ENCODE measurements at places on chromosomes 7 and 10.

GRCh38 chr7:15915686-15916293 is 229.3 kb upstream of the MEOX2 start:
- DNase-seq: no peak

- no peak for DNase-seq
Observed at GRCh38 chr10:121615836-121616235, 17.6 kb upstream of the FGFR2 start.

DNA sequence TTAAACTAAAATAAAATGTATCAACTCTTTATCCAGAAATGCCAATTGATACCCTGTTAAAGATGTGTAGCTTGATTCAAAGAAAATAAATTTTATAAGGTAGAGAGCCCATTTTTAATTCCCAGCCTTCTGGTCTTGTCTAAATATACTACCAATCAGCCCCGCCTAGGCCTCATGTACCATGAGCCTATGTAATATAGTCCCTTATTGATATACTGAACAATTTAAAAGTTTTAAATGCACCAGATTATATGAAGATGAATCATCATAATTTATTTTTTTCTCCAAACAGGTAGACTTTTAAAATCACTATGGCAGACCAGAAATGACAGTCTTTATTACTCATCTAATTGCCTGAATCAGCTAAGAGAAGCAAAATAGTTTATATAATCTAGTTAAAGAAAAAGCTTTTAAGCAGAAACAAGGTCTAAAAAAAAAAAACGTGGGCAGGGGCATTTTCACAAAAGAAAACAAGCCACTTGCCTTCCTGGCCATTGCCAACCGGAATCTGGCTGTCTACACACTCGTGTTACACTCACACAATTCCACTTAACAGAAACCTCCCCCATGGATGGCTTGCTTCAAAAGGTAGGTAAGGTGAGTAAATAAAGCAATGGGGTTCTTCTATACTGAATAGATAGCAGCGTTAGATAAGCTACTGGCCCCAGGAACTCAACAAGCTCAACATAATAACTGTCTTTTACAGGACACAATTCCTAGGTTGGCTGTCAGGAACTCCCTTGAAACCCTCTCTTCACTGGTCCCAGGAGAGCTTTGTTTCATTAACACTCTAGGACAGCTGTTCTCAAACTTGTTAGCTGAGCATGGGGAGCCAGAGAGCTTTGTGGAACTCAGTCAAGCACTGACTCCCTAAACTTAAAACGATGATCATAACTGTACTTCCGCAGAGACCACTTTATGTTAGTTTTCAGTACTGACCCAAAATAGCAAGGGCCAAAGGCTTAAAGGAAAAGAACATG is 37.2 kb downstream of the RAPGEF5 start:
- DNase-seq: no peak

GRCh38 chr7:69342154-69342884 is 256.0 kb upstream of the AUTS2 start:
- no peak for DNase-seq

DNA sequence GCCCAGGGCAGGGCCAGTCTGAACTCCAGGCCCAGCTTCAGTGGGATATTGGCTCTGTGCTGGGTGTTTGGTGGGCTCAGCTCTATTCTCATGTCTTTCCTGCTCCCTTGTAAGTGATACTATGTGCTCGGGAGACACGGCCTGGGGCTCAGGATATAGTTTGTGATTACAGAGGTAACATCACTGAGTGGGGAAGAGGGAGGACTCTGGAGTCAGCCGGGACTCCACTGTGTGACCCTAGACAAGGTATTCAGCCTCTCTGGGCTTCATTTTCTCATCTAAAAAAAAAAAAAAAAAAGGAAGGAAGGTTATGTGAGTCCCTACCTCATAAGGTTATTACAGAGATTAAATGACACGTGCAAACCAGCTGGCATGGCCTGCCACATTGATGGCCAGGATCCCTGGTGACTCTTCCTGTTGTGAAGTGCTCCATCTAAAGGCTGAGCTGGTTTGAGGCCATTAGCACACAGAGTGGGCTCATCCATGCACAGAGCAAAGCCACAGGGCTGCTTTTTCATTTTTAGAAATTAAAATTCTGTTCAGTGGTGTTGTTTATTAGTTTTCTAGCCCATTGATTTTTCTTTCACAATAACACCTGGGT is 15.7 kb downstream of the SLC13A4 start:
- DNase-seq: no peak

- DNase-seq: no peak
Observed at GRCh38 chr10:122143238-122143841, 127.8 kb upstream of the BTBD16 start.

DNA sequence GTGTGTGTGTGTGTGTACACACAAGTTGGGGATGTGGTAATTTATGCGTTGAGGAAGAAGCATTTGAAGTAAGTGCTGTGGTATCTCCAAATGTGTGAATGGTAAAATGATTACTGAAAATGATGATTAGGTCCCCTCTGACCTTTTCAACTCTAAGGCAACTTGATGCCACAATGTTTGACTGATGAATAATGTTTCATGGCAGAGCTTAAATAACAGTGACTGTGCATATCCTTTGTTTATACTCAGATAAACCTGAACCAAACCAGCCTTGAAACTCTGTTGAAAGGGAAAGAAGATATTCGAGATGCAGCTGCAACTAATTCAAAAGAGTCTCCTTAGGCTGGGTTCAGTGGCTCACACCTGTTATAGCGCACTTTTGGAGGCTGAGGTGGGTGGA is 64.8 kb upstream of the YAE1 start:
- DNase-seq: no peak

GRCh38 chr10:122163174-122164022 is 107.7 kb upstream of the BTBD16 start:
- DNase-seq: no peak

DNA sequence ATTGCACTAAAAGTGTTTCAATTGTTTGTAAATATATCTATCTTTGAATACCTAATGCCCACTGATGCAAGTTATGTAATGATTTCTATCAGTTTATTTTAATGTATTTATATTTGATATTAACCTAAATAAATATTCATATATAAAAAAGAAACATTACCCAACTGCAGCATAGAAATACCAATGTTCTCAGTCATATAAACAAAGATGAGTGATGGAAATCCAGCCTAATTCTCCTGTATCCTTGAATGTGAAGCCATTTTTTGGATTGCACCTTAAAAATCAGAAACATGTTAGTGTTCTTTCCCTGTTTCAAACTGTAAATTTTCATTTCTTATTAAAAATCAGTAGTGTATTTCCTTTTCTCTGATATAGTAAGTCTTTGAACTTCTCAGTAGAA is 305.8 kb upstream of the GNAI1 start:
- DNase-seq: no peak

- no peak for DNase-seq
Observed at GRCh38 chr10:16952080-16952479, 134.9 kb upstream of the RSU1 start.

GRCh38 chr7:46315891-46316290 is 394.8 kb upstream of the IGFBP3 start:
- DNase-seq: no peak

DNA sequence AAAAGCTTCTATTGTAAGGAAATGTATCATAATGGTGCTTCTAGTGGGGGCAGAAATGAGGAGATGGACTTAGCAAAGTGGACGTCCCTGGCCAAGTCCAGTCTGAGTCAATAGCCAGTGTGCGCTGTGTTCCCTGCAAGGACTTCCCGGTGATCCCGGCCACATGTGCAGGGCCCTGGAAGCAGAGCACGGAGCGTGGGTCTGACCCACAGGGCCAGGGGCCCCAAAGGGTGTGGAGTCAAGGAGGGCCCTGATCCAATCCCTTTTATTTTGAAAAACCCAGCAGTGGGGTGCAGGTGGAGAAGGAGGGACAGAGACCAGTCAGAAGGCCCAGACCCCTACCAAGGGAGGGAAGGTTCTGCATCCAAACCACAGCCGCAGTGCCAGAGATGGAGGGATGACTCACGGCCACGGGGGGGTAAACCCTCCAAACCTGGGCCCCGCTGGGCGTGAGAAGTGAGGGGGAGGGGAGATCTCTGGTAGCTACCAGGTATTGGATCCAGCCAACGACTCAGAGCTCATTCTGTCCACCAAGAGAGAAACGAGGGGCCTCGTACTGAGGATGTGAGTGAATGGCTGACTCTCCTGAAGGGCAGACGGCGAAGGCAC is 57.2 kb upstream of the VIPR2 start:
- no peak for DNase-seq

DNA sequence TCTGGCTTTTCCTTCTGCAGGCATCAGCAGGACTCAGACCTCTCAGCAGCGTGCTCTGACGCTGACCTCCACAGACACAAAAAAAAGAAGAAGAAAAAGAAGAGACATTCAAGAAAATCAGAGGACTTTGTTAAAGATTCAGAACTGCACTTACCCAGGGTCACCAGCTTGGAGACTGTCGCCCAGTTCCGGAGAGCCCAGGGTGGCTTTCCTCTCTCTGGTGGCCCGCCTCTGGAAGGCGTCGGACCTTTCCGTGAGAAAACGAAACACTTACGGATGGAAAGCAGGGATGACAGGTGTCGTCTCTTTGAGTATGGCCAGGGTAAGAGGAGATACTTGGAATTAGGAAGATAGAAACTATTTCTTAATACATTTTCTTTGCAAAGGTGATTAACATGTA is 115.7 kb downstream of the CYTH3 start:
- no peak for DNase-seq

DNA sequence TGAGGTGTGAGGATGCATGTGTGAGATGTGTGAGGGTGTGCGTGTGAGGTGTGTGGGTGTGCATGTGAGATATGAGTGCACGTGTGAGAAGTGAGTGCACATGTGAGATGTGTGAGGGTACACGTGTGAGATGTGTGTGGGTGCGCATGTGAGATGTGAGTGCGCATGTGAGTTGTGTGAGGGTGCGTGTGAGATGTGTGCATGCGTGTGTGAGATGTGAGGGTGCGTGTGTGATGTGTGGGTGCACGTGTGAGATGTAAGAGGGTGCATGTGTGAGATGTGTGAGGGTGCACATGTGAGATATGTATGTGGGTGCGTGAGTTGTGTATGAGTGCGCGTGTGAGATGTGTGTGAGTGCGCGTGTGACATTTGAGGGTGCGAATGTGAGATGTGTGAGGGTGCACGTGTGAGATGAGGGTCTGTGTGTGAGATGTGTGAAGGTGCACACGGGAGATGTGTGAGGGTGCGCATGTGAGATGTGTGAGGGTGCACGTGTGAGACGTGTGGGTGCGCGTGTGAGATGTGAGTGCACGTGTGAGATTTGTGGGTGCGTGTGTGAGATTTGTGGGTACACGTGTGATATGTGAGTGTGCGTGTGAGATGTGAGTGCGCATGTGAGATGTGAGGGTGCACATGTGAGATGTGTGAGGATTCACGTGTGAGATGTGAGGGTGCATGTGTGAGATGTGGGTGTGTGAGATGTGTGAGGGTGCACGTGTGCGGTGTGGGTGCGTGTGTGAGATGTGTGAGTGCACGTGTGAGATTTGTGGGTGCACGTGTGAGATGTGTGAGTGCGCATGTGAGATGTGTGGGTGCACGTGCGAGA is 30.5 kb downstream of the PPIF start:
- DNase-seq: no peak

DNA sequence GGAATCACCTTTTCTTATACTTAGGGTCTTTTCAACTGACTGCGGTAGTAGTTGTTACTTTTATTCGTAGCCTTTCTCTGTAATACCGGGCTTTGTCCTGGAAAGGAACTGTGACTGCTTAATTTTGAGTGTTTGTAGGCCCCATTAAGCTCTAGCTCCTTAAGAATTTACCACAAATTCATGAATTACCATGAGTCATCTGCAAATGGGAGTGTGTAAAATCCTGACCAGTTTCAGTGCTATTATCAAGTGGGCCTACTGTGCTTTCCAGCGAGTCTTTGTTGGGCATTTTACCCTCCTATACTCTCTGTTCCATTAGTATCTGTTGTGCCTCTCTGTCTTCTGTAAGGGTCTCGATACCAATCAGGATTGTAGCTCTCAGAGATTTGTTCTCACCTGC is 49.7 kb downstream of the ZMYND11 start:
- no peak for DNase-seq

DNA sequence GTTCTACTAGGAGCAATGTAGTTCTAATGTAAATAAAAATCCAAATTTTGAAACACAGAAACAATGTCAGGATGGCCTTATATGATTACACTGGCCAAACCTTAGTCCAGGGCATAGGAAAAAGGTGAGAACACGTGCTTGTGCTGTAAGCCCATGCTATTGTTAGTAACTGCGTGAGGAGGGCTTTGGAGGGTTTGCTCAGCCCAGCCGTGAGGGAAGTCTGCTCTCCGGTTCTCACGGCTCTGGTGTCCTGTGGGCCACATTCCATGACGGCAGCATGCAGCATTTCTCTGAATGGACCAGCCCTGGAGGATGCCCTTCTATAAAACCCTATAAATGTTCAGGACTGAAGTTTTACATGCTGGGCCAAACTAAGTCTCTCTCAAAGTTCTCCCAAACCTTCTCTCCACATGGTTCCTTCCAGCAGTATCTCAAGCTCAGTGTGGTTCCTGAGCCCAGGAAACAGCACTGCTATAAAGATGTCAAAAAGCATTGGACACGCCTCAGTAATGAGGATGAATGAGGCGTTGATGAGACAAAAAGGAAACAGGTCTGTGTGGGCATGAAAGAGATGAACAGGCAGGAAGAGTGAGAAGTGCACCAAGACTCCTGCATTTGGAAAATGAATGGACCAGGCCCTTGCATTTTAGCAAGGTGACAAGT is 174.8 kb upstream of the CDCA7L start:
- DNase-seq: no peak

GRCh38 chr7:99325001-99325493 is 651 bp upstream of the ARPC1A start:
- DNase-seq: no peak

DNA sequence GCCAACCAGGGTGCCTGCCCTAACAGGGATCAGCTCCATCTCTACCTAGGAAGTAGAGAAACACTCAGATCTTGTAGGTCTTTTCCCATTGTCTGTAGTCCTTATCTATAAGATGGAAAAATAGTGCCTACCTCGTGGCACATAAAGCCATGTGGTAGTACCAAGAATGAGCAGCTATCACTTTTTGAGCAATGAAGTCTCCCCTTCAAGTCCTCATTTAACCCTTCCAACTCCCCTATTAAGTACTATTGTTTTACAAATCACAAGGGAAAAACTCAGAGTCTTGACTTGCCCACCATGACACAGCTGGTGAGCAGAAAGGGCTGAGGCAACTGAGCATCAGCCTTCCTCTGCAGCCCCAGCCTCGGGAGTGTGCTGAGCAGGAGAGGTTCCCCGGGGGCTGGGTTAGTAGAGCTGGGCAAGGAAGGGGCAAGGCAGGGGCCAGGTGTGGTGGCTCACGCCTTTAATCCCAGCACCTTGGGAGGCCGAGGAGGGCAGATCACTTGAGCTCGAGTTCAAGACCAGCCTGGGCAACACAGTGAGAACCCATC is 3.3 kb downstream of the FRAT2 start:
- DNase-seq: no peak

DNA sequence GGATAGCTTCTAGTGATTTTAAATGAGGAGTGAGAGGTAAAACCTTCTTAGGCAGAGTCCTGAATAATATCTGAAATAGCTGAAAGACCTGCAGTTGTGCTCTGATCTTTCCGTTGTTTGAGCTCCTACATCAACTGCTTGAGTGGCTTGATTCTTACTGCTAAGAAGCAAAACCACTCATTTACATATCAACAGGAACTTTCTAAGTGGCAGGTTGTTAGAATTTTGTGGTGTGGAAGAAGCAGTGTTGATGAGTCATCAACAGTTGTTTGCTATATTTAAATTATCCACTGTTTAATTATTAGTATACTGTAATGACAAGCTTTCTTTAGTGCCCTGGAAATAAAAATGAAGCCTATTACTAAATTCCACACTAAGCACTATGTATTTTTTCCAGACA is 689.5 kb downstream of the DNAJB9 start:
- DNase-seq: no peak

All from Caco-2 (cell line).